GM10248 (cell line): ENCODE measurements at places on chromosomes 3 and 15.

DNA sequence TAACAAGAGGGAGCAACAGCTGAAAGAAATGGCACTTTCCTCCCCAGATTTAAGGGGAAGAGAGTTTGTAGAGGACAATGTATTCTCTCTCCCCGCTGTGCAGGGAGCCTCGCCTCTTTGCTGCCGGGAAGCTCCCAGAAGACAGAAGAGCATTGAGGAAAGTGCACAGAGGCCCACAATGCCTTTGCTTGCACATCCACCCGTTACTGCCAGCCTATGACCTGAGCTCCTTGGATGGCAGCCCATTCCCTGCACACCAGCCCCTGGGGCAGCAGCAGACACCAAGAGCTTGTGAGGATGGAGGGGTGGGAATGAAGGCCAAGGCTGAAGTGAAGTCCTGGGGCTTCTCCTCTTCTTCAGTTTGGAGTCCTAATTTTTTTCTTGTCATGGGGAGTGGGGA is 67.0 kb downstream of the CLDN11 start:
- no peak for DNase-seq

- DNase-seq = no peak
Measured at GRCh38 chr15:81326466-81327212, 2.7 kb upstream of the STARD5 start.

GRCh38 chr3:136353461-136353860 is 103.3 kb downstream of the PCCB start:
- peak; percentile 31 for DNase-seq

GRCh38 chr3:52090933-52091468 is 34.6 kb upstream of the DUSP7 start:
- no peak for DNase-seq

GRCh38 chr3:45994419-45995235 is 997 bp downstream of the FYCO1 start:
- peak; percentile 68 for DNase-seq

GRCh38 chr3:52925405-52926313 is 28.3 kb upstream of the STIMATE start:
- DNase-seq = no peak
